ENCODE measurements at places on chromosomes 3 and 15.

DNA sequence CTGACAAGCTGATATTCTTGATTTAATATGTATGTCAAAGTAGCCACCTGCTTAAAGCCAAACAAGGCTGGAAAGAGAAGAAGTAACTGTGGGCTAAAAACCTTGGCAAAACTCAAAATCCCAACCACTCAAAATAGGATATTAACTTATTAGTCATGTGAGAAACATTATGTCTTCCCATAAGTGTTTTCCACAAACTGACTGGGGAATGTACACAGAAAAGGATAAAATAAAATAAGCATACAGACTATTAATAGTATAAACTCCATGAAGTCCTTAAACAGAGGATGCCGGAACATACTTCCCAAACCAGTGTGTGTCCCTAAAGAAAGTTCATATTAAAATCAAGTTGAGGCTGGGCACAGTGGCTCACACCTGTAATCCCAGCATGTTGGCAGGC, 263.7 kb upstream of the THBS1 start:
- DNase-seq, result no peak

DNA sequence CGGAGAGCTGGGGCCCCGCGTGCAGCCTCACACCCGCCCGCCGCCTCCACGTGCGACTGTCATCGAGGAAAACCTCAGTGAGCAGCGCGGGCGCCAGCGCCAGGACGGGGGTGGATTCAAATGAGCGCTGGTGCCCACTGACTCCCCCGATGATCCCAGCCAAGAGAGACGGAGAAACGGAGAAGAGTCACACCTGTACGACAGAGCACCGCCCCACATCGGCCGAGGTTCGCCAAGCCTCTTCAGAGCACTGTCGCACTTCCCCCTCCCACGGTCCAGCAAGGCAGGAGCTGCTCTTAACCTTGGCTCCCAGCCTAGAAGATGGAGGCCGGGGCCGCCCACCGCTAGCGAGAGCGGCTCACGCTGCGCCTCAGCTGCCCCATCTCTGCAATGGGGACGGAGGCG, 130.9 kb upstream of the IQSEC1 start:
- no peak for DNase-seq

DNA sequence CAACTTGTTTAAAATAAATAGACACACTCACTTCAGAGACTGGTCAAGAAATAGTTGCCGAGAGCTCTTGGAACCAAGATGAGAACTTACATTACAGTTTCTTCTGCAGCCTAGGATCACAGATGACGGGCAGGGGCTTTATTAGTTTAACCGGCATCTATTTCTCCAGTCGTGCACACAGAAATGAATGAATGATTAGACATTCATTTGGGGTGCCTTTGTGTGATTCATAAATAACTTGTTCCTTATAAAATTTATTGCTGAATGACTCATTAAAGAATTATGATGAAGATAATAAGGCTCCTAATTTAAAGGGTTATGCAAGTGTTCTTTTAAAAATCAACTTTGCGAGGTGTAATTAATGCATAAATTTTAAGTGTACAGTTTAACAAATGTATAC, 20.8 kb downstream of the NFKBIZ start:
- no peak for DNase-seq

GRCh38 chr3:125245521-125245920, 33.0 kb upstream of the SLC12A8 start:
- DNase-seq, result no peak

- no peak for DNase-seq
Observed at GRCh38 chr3:127003175-127003555, 20.2 kb downstream of the PLXNA1 start.

DNA sequence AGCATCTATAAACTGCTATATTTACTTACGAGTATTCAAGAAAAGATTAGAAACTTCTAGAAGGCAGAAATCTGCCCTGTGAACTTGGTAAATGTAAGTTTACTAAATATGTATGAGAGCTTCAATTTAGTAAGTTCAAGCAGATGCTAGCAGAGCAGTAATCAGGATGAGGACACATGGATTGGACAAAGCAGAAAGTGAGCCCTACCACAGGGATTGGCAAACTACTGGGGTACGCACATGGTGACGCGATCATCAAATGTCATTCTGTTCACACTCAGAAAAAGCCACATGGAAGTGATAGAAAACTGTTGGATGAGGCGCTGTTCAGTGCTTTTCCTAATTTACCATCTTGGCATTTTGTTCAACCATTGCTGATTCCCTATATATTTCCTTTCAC, 360.2 kb upstream of the ZNF385D start:
- no peak for DNase-seq

GRCh38 chr3:96991800-96992365, 177.5 kb downstream of the EPHA6 start:
- DNase-seq, result no peak

GRCh38 chr3:113223475-113224281, 12.3 kb downstream of the BOC start:
- no peak for DNase-seq

- DNase-seq, result no peak
Observed at GRCh38 chr3:48446043-48446424, 503 bp upstream of the ATRIP start.

GRCh38 chr3:53478921-53479664, 15.3 kb upstream of the CACNA1D start:
- no peak for DNase-seq

DNA sequence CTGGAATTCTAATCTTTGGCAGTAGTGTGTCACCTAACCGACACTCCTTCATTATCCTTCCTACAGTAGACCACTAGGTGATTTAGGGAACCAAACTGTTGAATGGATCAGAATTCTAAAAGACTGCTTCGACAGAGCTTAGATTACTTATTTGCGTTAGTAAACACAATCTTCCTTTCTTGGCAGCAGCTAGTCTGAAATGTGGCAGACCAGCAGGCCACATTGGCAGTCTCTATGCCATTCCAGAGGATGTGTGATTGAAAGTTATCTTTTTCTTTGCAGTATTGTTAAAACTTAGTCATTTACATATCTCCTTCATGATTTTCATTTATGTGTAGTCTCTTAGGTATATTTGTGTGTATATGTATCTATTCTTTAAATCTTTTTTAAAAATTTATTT, 23.6 kb downstream of the MBNL1 start:
- no peak for DNase-seq

DNA sequence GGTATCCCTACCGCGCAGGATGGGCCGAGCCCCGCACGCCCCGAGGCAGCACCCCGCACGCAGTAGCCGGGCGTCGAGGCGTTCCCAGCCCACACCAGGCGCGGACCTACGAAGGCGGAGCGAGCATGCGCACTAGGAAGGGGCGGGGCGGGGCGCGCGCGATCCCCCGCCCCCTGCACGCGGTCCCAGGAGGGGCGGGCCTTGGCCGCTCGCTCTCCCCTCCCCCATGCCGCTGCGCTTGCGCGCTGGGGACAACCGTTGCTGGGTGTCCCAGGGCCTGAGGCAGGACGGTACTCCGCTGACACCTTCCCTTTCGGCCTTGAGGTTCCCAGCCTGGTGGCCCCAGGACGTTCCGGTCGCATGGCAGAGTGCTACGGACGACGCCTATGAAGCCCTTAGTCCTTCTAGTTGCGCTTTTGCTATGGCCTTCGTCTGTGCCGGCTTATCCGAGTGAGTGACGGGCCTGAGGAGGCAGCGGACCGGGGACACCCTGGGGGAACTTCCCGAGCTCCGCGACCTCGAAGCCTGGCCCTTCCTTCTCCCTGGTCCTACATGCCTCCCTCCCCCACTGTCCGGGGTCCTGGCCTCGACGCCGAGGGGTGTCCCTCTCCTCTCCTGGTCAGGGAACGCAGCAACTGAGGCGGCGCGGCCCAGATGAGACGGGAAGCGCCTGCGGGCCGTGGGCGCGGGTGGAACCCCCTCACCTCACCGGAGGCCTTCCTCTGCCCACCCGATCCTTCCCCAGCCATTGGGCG, at the start of gene SPESP1:
TSS of gene SPESP1 (plus strand) at position 258 of the 755 bp plus-strand sequence. CDS start at position 387, 129 bp downstream.
- no peak for DNase-seq

DNA sequence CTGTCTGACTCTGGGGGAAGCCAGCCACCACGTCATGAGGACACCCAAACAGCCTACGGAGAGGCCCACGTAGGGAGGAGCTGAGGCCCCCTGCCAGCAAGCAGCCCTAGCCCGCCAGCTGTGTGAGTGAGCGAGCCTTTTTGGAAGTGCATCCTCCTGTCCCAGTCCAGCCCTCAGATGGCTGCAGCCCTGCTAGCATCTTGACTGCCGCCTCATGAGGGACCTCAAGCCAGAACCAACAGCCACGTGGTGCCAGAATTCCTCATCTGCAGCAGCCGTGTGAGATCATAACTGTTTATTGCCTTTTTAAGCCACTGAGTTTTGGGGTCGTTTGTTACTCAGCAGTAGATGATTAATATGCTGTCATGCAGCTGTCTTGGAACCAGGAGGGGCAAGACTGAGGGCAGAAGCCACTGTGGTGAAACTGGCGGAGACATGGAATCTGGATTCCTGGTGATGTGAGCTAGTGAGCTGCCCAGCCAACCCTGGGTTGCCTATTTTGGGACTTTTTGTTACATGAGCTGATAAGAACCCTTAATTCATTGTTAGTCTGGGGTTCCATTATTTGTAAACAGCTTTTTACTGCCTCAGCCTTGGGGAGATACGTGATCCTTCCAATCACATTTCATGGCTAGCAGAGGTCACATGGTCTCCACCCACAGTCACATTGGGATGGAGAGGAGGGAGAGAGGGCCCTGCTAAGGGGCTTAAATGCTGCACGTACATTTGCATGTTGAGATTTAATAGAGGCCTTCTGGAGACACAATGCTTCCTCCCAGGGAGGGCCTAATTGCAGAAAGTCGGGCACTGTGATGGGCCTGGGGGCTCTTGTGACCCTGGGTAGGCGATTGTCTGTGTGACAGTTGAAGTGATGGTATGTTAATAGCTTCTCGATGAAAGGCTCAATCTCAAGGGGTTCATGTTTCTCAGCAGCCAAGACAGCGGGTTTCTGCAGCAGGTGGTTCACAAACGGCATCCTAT, 73.8 kb downstream of the RPLP1 start:
- no peak for DNase-seq

GRCh38 chr3:154148541-154148940, 27.4 kb downstream of the ARHGEF26 start:
- no peak for DNase-seq

- DNase-seq, result no peak
Observed at GRCh38 chr15:70182858-70183695, 85.4 kb upstream of the TLE3 start.

DNA sequence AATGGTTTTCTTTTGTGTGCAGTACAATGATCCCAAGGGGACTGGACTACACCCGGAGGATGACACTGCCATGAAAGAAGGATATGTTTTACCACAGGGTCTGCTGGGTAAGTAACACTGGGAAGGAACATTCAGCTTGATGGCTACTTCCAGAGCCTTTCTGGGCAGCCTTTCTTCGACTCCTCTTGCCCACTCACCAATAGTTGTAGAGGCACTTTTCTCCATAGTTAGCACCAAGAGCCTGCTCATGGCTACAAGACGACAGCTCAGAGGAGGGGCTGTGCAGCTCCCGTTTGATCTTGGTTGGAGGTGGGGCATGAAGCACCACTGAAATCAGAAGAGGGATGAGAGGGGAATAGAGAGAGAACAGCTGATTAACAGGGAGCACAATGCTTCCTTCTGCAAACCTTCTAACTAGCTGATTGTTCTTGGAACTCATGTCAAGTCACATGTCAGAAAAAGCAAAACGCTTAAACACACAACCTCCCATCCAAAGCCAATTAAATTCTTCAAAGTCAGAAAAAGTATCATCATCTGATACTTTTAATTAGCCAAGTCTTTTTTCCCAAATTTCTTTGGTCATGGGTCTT, 27.9 kb downstream of the ETV5 start:
- no peak for DNase-seq

DNA sequence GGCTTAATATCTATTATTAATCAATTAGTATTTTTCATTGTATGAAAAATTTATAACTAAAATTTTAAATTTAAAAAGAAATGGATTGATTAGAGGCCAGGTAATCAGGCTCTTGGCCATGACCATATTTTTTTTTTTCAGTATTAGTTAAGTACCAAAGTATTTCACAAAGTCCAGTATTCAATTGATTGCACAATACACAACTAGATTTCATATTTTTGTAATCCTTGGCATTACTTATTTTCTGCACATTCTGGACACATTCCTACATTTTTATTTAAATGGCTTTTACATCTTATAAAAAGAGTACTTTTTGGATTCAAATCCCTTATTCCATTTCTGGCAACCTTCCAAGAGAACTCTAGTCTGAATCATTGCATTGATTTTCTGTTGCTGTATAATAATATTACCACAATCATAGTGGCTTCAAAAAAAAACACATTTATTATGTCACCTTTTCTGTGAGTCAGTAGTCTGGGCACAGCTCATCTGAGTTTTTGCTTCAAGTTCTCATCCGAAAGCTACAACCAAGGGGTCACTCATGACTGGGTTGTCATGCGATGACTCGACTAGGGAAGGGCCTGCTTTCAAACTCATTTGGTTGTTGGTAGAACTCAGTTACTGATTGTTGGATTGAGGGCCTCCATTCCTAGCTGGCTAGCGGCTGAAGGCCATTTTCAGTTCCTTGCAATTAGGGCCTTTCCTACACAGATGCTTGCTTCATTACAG, 90.7 kb downstream of the CNTN6 start:
- DNase-seq, result no peak

DNA sequence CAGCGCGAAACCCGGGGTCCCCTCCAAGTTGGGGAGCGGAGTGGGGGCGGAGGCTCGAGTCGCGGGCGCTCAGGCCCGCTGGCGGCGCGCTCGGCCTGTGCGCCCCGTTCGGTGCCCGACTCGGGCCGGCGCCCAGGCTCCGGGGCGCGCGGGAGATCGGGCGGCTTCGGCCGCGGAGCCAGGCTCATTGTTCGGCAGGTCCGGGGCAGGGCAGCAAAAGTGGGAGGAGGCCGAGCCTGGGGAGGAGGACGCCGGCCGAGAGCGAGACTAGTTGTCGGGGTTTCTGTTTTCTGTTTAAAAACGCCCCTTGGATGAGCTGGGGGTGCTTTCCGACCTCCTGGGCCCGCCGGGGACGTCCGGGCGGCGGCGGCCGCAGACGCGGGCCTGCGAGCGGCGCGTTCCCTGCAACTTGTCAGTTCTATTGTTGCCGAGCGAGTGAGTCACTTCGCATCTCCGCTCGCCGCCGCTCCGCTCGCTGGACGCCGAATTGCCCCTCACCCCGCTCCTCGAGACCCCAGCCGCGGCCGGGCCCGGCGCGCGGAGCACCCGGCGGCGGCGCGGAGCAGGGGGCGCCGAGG, 676 bp downstream of the TCF12 start:
- no peak for DNase-seq

GRCh38 chr15:47620960-47621681, 96.2 kb upstream of the SEMA6D start:
- DNase-seq, result no peak

Data from right renal cortex interstitium (tissue), 3 donors.